ENCODE measurements at places on chromosomes 1 and 21. TPM values are rescaled to one million over a fixed set of nuclear protein-coding genes. Genes with fewer than 3 reads are reported as not detected.

DNA sequence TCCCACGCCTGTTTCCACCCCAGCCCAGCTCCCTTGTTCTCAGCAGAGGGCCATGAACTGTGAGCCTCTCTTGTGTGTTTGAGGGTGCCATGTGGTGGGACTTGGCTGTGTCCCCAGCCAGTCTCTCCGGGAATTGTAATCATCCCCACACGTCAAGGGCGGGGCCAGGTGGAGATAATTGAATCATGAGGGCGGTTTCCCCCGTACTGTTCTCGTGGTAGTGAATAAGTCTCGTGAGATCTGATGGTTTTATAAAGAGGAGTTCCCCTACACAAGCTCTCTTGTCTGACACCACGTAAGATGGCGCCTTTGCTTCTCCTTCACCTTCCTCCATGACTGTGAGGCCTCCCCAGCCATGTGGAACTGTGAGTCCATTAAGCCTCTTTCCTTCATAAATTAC is 57.2 kb upstream of the COL6A2 start:
- DNase-seq = peak; percentile 23

DNA sequence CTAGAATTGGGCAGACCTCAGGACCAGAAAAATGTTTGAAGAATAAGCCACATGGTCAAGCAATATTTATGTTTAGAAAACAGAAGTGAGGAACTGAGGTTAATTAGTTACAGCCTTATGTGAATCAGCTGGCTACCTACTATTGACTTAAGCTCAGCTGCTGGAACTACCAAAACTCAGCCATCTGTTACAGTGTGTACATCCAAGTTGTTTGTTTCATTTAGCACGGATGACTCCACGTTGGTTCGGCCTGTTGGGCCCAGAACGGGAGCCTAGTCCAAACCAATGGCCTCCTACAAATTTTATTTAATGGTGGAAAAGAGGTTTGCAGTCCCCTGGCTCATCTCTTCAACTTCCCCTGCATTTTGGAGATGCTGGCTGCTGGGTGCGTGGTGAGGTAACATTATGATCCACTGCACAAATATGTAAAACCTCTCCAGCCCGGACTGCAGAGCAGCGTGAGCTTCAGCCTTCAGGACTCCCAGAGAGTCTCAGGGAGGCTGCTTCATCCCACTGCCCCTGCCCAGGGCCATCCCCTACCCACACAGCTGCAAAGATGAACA is 143.4 kb downstream of the ZZZ3 start:
- peak; percentile 90 for DNase-seq

GPR161 gene
- 16.5 TPM for total RNA-seq

CACNA1S gene
- total RNA-seq = not detected

BCAR3 gene
- 30.0 TPM for total RNA-seq

KIF17 gene
- 2.2 TPM for total RNA-seq

DNA sequence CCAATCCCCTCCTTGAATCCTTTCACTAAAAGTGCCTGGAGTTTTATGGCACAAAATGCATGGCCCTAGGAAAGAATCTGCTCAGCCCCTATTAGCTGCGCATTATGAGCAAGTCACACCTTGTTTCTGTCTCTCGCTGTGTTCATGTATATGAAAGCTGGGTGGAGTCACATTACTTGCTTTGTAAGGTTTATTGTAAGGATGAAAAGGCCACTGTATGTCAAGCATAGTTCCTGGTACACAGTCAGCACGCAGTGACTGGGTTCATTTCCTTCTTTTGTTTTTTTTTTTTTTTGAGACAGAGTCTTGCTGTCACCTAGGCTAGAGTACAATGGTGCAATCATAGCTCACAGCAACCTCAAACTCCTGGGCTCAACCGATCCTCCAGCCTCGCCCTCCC is 6.7 kb upstream of the SLC9A1 start:
- no peak for DNase-seq

SIM2 gene
- total RNA-seq = 9.2 TPM

- DNase-seq = peak; percentile 41
These were observed 52.8 kb downstream of the DPT start for GRCh38 chr1:168676029-168676812.

DNA sequence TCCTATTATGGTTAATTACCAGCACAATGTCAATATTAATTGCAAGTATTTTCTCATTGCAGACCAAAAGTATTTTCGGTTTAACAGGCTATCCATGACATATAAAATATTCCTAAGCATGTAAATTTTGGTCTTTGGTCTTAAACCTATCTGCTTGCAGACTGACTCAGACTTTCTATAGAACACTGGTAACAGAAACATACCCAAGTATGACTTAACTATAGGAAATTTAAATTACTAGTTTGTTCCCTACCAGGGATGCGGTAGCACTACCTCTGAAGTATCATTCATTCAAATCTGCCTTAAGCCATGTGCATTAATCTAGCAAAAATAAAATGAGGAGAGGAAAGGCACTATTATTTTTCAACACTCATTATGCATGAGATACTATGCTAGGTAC is 2.9 kb downstream of the TAF1A start:
- DNase-seq = no peak

ACAP3 gene
- total RNA-seq = 60.2 TPM

ABL2 gene
- total RNA-seq = 71.6 TPM

DNA sequence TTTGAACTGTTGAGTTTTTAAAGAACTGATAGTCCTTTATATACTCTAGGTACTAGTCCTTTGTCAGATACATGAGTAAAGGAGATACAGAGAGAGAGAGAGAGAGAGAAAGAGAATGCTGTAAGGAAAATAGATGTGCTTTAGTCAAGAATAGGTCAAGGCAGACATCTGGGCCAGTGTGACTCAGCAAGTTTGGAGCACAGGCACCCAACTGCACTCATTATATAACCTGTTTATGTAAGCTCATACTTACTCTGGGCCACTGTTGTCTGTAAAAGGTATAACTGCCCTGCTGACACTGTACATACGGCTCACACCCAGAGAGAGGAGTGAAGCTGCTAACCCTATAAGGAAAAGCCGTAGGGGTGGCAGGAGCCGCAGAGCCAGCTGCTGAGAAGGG is 32.2 kb upstream of the AKT3 start:
- DNase-seq = peak; percentile 65

GRCh38 chr1:29344336-29344735 is 108.0 kb downstream of the PTPRU start:
- DNase-seq = no peak

DNA sequence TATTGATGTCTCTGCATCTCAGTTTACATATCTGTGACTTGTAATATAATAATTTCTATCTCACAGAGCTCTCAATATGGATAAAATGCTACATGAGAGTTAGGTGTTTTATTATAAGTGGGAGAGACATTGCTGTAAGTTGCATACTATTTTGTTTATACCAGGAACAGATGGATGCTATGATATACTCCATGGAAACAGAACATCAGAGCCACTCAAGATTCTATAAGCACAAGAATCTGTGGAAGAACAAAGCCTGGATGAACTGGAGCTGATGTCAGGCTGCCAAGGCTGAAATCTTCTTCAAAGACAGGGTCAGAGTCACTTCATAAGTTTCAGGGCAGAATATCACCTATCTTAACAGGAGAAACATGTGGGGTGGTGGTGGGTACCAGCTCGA is 30.2 kb downstream of the DUSP10 start:
- no peak for DNase-seq

DNA sequence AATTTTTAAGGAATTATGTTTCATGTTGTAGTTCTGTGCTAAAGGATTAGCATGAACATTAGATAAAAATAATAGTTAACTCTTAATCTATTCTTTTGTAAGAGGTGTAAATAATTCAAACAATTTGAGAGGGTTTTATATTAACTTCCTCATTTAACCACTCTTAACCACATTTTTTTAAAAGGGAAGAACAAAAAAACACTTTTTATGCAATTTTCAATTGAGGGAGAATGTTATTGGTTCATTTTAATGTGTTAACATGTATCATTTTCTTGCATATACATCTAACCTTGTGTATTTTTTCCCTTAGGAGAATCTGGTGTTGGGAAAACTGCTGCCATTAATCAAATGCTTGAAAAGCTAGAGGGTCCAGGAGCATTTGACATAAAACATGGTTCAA is 169.0 kb downstream of the LBR start:
- no peak for DNase-seq

DNA sequence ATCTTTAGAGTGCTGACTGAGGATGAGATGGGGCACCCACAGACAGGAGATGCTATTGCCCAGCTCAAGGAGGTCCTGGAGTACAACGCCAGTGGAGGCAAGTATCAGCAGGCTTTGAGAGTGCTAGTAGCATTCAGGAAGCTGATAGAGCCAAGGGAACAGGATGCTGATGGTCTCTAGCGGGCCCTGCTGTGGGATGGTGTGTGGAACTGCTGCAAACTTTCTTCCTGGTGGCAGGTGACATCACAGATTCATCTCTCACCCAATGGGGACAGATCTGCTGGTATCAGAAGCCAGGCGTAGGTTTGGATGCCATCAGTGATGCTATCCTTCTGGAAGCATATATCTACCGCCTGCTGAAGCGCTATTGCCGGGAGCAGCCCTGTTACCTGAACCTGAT is 609.8 kb upstream of the NCAM2 start:
- no peak for DNase-seq

DNA sequence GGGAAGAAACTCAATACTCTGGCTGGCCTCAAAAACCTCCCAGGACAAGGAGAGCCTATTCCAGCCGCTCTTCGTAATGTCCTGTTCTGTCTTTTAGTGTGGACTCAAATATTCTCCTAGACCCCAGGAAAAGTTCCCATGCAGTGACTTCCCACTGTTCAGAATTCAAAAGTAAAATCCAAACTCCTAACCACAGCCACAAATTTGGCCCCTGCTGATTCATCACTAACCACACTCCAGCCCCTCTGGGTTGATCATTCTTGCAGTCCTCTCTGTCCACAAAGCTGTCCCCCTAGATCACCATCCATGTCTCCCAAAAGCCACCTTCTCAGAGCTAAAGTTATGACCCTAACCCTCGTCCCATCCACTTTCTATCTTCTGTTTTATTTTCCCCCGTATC is 5.1 kb downstream of the CTNNBIP1 start:
- DNase-seq = peak; percentile 68

AZIN2 gene
- 10.1 TPM for total RNA-seq

OR2T29 gene
- total RNA-seq = not detected

DNA sequence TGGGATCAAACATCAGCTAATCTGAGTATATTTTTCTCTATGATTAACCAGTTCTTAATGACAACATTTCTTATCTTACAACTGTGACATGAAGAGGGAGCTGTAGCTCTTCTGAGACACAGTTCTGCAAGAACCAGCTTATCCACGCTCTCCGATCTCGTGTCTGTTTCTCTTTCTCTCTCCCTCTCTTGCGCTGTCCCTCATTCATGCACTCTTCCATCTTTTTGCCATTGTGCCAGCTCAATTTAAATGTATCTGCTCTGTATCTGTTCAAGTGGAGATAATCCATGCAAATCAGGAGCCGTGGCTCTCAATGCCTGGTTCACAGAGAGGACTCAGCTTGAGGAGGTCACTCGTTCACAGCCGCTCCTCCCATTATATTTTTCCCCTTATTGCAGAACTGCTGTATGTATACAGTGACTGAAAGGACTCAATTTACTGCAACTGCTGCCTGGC is 494.7 kb upstream of the ADGRL2 start:
- DNase-seq = peak; percentile 51

- DNase-seq = no peak
These were observed 83.8 kb downstream of the TPR start for GRCh38 chr1:186291271-186291670.

GRCh38 chr1:161943737-161944136 is 79.9 kb downstream of the OLFML2B start:
- DNase-seq = no peak

FMOD gene
- total RNA-seq = not detected

GRCh38 chr1:983798-984475 is 2.0 kb upstream of the PERM1 start:
- no peak for DNase-seq

DCST2 gene
- 0.34 TPM for total RNA-seq

DNA sequence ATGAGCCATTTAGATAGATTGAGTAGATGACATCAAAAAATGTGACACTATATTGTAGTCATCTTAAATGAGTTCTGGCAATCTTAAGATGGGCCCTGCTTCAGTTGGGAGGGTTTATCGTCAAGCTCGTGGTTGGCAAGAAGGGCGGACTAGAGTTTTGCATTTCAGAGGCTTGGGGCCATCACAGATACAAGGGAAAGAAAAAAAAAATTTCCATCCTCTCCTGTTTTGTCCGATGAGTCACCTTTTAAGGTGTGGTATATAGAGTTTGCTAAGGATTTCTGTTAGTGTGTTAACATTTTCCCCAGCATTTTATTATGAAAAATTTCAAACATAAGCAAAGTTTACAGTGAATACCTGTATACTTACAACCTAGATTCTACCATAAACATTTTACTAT is 31.8 kb upstream of the KCNQ4 start:
- DNase-seq = no peak

DNA sequence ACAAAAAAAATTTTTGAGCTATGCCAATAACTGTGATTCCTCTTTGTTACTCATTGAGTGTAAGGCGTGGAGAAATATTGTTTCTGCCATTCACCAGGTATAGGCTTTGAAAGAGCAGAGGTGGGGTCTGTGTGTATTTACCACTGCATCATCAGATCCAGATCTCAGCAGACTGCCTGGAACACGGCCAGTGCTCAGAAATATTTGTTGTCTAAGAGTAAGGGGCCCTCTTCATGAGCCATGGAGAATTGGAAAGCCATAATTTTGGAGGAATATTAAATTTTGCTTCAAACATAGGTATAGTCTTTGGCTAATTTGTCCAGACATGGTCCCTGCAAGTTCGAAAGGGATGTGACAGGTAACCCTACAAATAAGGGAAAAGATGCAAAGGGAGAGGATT is 231.3 kb upstream of the IRF2BP2 start:
- no peak for DNase-seq

DNA sequence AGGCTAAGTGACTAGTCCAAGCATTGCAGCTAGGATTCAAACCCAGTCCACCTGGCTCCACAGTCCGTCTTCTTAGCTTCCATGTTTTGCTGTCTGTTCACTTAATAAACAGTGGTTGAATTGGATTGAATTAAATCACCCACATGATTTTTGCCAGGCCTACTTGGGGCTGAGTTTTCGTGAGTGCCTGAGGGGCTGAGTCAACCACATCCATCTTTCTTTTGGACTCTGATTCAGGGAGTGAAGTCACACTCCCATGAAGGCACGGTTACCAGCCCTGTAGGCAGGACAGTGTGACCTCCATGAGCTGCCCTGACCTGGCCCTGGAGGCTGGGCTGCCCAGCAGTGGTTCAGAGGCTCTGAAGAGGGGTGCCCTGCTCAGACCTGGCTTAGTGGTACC is 123.7 kb downstream of the ACTL8 start:
- DNase-seq = peak; percentile 85

DSCAM gene
- total RNA-seq = 0.18 TPM

GRCh38 chr1:53183095-53183990 is 13.3 kb upstream of the CPT2 start:
- no peak for DNase-seq

CCDC27 gene
- not detected for total RNA-seq

- DNase-seq = no peak
These were observed 82.6 kb upstream of the PTGFR start for GRCh38 chr1:78408192-78408591.

TMEM240 gene
- 7.0 TPM for total RNA-seq

L1TD1 gene
- 10.6 TPM for total RNA-seq

DISP3 gene
- 0.34 TPM for total RNA-seq

SUSD4 gene
- total RNA-seq = 18.8 TPM

GRCh38 chr1:152110365-152110859 is 4.8 kb downstream of the TCHH start:
- peak; percentile 46 for DNase-seq

SFT2D2 gene
- total RNA-seq = 73.4 TPM
